ENCODE measurements at places on chromosomes 2 and 18.

- DNase-seq: no peak
These were observed 28.0 kb upstream of the BARD1 start for GRCh38 chr2:214837466-214837865.

GRCh38 chr2:112074506-112074905 is 19.4 kb downstream of the TMEM87B start:
- DNase-seq: no peak

- DNase-seq: no peak
These were observed 52.0 kb downstream of the ANKRD12 start for GRCh38 chr18:9188359-9189231.

GRCh38 chr2:185274718-185275484 is 463.7 kb upstream of the FSIP2 start:
- no peak for DNase-seq

- peak; percentile 31 for DNase-seq
These were observed 14.6 kb downstream of the TMSB10 start for GRCh38 chr2:84919885-84920580.

DNA sequence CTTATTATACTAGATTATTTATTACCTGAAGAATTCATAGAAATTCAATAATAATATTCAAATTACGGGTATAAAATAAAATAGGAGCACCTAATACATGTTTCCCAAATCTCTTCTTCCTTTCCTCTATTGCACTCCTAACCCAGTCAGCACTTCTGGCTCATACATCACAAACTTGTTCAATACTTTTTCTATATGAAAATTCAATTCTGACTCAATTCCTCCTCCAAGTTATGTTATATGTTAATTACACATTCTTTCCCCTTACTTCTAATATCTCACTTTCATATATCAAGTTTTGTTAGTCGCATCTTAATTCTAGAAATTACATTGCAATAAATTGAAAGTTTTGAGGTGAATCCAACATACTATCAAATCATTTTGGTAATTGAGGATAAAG is 17.9 kb upstream of the COL3A1 start:
- DNase-seq: no peak

DNA sequence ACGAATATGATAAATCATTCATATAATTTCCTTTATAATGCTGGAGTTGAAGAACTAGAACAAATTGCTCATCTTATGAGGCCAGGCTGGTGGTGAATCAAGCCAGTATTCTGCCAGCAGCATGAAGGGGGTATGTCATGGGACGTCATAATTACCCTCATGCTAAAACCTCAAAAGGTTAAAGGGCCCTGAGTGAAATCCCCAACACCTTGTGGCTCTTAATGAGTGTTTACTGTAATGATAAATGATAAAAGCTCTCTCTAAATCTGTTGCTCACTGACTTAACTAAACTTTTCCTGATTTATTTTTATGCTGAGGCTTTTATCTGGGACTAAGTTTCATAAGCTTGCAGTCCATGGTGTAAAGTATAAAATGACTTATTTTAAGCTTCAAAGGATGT is 18.3 kb upstream of the NEDD4L start:
- no peak for DNase-seq

DNA sequence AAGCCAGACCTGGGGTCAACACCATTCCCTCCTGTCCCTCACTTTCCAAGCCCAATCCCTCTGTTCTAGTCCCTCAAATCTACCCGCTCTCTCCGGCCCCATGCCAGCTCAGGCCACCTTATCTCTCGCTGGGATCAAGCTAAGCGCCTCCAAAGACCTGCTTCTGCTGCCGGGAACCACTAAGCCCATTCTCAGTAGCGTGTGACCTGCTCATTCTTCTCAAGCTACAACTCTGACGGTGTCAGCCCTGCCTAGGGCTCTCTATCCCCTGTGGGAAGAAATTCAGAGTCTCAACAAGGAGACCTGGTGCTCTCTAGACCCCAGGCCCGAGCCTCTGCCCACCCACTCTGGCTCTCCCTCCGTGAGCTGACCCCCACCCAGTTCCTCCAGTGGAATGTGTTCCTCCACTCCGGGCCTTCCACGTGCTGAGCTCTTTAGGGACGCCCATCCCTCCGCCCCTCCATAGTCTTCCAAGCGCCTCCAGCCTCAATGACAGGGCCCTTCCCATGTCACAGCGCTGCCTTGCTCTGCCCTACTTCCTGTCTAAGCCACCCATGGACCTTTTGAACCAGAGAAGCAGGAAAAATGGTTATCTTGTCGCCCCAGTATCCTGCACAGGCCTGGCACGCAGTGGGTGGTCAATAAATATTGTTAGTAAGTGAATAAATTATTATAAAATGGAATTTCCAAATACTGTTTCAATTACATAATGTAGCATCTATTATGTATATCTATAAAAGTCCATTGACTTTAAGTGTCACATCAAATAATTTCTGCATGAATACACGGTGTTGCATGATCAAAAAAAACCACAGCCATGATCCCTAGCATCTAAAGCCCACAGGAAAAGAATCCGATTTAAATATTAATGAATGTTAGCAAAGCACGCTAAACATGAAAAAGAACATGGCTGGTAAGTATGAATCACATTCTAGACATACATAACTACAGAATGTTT is 127.6 kb downstream of the ZNF516 start:
- DNase-seq: no peak

GRCh38 chr2:63763391-63763941 is 78.2 kb upstream of the UGP2 start:
- DNase-seq: no peak

DNA sequence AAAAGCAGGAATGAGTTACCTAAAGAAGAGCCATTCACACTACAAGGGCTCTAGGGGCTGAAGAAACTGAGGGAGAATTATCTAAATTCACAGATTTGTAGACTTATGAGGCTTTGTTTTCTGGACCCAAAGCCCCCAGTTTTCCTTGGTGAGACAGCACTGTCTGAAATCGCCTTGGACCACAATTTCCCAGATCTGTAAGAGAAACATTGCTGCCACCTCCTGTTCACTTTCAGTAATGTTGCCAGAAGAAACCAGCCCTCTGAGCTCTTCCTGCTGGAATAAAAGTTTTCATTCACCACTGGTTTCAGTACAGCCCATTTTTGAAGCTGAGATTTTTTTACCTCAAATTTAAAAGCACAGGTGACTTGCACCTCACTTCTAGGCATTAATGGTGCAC is 169.2 kb downstream of the CDH20 start:
- DNase-seq: peak; percentile 64

- DNase-seq: no peak
These were observed 1.0 kb upstream of the KYNU start for GRCh38 chr2:142876423-142876822.

DNA sequence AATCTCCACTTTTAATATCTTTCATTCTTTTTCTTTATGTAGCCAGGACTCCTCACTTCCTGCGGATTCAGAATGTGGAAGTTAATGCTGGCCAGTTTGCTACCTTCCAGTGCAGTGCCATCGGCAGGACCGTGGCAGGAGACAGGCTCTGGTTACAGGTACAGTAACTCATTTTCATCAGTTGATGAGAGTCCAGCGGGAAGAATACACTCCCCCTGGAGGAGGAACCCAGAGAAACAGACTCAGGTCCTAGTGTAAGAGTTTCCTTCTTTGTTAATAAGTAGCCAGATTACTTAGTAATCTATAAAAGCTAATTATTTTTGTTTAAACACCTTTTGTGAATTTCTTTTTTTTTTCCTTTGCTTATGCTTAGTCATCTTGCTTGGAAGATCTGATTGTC is 359.4 kb downstream of the PTPRM start:
- peak; percentile 10 for DNase-seq

Measured in ELF-1 (cell line).